NCI-H1105 treated with DMSO at 0.1 percent for 48 hours (cell line): ENCODE measurements at places on chromosomes 11 and 22.

DNA sequence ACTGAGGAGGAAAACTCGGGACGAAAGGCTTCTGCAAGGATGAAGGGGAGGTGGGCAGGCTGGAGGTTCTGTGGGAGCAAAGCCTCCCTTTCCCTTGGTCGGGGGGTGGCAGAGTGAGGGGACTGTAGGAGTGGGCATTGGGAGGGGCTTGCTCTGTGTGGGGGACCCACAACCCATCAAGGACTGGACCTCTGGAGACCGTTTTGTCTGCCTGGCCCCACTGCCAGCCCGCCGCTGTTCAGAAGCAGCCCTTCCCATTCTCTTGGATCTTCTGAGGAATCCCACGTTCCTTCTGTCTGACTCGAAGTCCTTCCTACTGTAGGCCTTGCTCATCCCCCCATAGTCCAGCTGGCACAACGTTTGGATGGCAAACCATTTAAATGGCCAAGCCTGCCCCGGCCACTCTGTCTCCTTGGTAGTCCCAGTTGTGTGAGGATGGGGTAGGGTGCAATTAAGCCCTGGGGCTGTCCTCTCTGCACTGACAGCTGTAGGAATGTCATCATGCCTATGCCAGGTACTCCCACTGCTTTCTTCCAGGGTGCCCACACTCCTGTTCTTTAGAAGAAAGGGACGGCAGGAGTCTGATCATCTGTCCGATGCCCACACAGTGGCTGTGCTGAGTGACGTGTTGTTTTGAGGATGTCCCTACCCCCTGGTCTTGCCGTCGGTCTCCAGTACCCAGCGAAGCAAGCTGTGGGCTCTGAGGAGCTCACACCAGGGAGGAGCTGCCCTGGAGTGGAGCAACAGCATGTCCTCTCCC, 17.0 kb upstream of the NECTIN1 start:
- no peak for DNase-seq

- no peak for DNase-seq
Measured at GRCh38 chr22:25623310-25623734, 58.8 kb downstream of the GRK3 start.

GRCh38 chr11:12167061-12168000, 56.9 kb downstream of the MICAL2 start:
- DNase-seq: no peak

DNA sequence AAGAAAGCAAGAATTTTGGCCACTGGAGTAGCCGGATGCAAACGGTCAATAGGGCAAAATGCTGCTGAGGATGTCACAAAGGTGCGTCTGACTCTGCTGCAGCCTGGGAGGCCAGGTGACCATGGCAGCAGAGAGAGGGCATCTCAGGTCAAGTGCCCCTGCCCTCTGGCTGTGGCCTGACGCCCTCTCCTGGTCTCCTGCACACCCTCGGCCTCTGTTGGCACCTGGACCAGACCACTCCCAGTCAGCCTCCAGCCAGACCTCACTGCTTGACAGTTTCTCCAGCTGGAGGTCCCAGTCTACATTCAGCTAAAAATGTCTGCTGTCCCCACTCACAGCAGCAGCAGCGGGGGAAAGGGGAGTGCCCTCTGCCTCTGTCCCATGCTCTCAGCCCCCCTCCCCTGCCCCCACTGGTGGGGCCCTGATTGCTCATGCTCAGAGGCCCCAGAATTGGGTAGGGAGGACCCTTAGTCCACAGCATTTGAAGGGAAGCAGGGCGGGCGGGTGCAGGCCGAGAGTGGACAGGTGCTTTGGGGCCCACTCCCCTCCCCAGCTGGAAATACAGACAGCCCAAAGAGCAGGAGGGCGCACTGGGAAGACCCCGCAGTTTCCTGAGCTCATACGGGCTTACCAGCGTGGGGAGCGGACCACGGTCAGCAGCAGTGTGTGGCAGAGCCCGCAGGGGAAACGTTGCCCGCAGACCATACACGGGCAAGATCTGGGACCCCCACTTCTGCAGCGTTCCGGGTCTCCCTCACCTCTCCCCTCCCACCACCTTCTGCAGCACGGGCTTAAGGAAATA, 1.6 kb upstream of the BRSK2 start:
- DNase-seq: no peak

DNA sequence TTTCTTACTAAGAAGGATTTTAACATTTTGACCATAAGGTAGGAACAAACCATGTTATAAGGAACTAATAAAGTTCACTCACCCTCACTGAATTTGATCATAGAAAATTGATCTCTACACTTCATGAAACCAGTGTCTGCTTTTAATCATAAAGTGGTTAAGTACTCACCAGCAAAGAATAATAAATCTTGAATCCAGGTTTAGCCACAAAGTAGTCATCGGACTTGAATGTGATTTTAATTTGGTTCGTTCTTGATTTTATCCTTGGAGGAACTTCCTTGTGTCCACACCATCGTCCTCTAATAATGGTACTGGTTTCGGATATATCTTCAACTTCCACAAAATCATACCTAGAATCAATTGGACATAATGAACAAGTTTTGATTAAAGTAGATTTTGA, 40.5 kb upstream of the DDI1 start:
- no peak for DNase-seq

DNA sequence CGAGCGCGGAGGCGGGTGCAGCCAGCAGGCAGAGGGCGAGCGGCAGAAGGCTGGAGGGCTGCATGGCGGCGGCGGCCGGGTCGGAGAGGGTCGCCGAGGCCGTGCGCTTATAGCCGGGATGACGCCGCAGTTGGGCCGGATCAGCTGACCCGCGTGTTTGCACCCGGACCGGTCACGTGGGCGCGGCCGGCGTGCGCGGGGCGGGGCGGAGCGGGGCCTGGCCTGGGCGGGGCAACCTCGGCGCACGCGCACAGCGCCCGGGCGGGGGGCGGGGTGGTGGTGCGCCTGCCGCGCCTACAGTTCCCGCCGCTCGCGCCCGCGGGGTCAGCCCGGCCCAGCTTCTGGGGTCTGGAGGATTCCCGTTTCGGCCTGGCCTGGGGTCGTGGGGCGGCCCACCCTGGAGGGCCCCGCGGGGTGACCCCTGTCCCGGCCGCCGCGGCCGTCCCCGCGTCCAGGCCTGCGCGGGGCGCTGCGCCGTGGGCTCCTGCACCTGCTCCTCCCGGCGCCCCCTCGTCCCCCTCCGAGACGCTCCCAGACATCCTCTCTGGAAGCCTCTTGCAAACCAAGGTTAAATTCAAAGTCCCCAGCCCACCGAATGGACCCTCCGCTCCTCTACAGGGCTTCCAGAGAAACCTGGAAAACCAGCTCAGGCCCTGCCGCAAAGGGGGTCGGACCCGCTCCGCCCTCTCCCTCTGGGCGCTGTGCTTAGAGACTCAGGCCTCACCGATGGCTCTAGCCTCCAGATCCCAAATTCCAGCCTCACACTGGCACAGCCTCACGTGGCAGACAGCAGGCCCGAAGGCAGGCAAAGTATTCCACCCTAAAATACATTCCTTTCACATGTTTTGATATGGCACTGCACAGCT, at the start of gene CTSD:
TSS of gene CTSD (minus strand) at position 132 of the 866 bp plus-strand sequence. CDS start at position 64, 68 bp downstream.
- peak; percentile 70 for DNase-seq

DNA sequence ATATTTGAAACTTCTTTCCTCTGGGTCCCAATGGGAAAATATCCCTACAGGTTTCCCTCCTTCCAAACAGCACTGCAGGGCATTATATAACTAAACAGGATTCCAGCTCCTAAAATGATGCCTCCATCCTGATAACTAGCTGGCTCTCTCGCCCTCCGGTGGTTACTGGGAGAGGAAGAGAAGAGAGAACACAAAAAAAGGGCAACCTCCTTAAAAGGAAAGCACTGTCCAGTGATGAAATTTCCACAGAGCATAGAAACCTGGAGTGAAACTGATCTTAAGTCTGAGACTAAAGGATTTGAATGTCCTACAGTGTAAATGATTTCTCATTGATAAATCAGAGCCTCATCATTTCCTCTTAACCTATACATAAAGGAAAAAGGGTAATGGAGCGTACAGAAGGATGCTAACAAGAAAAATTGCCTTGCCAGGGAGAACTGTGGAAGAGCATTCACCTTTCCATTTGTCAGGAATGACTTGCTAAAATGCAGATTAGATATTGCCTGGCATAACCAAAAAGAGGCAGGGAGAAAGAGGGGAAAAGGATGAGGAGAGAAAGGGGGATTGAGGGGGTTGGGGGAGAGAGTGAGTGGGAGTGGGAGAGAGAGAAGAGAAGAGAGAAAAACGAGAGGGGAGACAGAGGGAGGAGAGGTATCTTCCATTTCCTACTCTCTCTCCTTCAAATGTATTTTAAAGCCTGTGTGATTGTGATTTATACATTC, 121.3 kb downstream of the APOL5 start:
- peak; percentile 56 for DNase-seq

- peak; percentile 13 for DNase-seq
Measured at GRCh38 chr22:26923531-26923930, 266.1 kb downstream of the MIAT start.

GRCh38 chr11:102831489-102832440, 11.6 kb downstream of the MMP3 start:
- no peak for DNase-seq

DNA sequence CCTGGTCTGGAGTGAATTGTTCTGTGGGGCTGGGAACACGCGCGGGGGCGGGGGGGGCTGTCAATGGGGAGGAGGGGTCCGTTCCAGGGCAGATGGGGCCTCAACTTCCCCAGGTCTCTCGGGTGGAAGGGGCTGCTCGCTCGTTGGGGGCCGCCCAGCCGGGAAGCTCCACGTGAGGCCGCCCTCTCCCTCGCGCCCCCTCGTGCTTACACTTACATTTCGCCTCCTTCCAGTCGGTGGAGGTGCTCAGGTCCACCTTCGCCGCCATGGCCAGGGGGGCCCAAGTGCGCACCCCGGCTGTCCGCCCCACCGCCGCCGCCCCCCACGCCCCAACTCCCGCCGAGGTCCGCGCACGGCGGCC, 452 bp downstream of the MACROD1 start:
- DNase-seq: no peak

DNA sequence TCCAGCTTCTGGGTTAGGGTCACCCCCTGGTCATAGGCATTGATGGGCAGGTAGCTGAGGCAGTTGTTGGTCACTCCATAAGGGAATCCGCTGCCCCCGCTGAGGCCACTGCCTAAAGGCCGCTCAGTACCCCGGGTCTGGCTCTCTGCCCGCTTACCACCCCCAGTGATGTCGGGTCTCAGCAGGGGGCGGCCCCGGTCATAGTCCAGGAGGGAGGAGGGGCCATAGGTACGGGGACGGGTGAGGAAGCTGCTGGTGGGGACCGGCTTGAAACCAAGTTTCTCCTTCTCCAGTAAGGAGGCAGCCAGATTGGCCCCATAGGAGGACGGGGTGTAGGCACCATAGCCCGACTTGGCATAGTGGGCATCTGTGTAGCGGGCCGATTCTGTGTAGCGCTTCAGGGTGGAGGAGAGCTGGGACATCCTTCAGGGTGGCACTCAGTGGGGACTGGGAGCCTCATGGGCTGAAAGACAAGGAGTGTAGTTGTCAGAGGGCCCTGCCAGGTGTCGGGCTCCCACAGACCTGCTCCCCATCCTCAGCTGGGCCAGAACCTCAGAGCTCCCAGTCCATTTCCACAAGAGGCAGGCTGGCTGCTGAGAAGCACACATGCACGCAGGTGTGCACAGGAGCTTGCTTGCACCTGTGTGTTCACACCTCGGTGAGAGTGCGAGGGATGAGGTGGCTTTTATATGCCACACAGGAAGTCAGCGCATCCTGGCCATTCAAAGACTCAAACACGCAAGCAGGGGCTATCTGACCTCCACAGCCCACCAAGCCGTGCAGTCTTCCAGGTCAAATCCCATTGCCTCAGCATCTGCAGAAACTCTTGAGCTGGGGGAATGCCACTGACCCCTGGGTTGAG, 8.2 kb downstream of the USP2 start:
- DNase-seq: no peak

DNA sequence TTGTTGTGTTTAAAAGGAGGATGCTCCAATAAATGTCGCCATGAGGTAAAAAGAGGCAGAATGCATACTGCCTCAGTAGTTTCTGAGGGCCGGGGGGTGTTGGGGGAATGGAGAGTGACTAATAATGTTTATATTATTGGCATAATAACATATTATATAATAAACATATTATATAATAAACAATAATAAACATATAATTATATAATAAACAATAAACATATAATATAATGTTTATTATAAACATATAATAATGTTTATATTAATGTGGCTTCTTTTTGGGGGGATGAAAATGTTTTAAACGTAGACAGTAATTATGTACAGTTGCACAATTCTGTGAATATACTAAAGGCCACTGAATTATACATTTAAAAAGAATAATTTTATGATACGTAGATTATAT, 35.6 kb downstream of the TRIM66 start:
- DNase-seq: no peak

DNA sequence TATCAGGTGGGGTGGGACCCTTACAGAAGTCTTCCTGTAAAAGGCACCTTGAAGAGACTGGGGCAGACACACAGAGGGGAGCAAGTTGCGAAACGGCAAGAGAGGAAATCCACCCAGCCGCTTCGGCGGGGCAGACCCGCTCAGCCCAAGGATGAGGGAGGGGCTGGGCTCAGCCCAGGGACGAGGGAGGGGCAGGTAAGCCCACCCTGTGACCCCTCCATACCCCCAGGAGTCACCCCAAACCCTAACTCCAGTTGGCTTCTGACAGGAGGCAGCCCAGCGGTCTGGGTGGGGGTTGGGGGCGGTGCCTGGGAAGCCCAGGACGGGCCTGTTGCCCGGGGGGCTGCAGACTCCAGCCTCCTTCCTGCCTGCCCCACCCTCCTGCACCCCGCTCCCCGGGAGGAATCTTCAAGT, 965 bp downstream of the OSBPL5 start:
- no peak for DNase-seq

GRCh38 chr11:77121876-77122575, 6.0 kb upstream of the MYO7A start:
- no peak for DNase-seq

GRCh38 chr22:24516301-24516737, 21.2 kb downstream of the UPB1 start:
- no peak for DNase-seq

DNA sequence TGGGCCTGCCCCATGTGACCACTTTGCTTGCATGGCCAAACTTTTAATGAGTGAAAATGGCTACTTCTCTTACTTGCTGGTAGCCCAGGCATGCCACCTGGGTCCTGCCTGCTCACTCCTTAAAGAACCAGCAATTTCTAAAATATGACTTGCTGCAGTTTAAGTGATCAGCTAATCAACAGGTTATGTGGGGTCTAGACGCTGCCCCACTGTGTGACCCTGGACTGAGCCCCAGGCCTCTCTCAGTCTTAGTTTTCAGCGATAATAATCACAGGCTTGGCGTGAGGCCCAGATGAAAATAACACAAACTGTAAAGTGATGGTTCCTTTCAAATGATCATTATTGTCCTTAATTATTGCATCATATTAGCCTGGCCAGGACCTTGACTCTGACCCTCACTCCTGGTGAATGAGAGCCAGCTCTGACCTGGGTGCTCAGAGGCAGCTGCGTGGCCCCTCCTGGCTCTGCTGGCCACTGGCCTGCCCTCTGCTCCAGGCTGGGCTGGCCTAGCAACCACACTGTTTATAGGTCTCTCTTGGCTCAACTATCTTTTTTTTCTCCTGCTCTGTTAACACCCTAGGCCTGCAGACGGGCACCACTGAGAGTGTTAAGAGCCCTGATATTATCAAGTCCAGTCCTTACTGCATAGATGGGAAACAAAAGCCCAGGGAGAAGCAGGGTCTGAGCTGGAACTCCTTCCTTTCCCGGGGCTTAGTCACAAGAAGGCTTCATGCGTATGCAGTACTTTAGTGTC, 89.7 kb downstream of the RRM1 start:
- DNase-seq: no peak

- DNase-seq: no peak
Measured at GRCh38 chr11:130655300-130655699, 206.9 kb downstream of the ADAMTS15 start.
